ENCODE measurements at places on chromosomes 1 and 21.

- no peak for DNase-seq
Measured at GRCh38 chr21:29654855-29655254, 284.9 kb downstream of the GRIK1 start.

DNA sequence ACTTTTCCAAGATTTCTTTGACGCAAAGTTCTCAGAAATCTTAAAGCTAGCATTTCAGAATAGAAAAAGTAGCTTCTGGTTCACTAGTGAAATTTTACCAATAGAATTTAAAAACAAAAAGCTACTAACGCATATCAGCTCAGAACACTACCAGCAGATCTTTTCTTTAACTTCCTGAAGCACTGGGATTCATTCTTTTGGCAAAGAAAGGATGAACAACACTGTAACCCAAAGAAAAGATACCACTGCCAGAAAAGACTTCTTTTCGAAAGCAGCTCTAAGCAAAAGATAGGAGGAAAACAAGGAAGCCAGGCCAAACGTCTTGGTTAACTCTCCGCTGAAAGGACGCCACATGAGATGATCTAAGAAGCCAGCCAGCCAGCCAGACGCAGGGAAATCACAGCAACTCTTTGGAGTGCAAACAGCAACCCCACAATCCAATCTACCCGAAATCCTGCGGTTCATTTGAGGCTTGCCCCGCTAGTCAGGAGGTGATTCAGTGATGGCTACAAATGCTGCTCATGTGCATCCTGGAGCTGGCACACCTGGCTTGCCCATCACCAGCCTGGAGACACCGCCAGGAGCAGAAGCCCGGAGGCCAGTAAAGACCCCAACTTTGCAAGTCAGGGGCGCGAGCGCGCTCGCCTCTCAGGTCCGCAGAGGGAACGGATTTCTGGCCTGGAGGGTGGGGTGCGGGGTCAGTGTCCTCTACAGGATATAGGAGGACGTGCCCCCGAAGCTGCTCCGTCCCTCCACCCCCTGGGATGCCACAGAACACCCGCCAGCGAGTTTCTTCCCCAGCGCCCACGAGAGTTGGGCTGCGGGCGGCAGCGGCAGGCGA lies 812 bp downstream of the NBPF1 start:
- peak; percentile 64 for DNase-seq

GRCh38 chr1:15123270-15123669 lies 30.3 kb upstream of the TMEM51 start:
- DNase-seq, result no peak

- no peak for DNase-seq
Measured at GRCh38 chr1:68328490-68328889, 96.2 kb upstream of the WLS start.

DNA sequence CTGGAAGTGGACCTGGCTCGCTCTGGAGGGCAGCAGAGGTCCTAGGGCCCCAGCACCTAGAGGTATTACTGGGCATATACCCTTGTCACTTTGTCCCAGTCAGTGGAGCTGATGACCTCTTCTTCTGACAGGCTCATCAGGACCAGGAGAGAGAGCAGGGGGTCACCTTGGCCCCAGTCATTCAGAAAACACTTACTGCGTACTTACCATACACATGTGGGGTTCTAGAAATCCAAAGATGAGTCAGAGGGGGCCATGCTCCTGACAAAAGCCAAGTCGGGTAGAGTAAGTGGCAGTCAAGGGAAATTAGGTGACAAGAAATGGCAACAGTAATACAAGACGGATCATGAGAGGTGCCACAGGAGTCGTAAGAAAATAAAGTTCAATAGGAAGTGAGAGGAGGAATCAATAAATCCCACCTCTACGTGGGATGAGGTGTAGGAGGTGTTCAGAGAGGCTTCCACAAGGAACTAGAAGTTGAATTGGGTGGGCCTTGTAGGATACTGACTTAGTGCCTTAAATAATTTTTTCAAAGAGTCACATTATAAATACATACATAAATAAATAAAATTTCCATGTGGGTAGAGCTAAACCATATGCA lies 6.8 kb downstream of the KCNC4 start:
- no peak for DNase-seq

DNA sequence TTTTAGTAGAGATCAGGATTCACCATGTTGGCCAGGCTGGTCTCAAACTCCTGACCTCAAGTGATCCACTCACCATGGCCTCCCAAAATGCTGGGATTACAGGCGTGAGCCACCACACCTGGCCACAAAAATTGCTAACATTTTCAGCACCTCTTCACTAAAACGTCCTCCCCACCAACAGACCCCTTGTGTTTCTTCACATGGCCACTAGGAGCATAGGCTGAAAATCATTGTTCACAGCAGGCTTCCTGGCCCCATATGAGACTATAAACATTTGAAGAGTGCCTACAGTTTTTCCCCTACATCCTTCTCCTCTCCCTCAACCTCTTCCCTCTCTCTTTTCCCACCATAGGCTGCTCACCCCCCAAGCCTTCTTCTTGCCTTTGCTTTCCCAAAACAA lies 28.0 kb upstream of the SFPQ start:
- DNase-seq, result peak; percentile 72

GRCh38 chr21:16532840-16533239 lies 803.1 kb downstream of the USP25 start:
- no peak for DNase-seq

DNA sequence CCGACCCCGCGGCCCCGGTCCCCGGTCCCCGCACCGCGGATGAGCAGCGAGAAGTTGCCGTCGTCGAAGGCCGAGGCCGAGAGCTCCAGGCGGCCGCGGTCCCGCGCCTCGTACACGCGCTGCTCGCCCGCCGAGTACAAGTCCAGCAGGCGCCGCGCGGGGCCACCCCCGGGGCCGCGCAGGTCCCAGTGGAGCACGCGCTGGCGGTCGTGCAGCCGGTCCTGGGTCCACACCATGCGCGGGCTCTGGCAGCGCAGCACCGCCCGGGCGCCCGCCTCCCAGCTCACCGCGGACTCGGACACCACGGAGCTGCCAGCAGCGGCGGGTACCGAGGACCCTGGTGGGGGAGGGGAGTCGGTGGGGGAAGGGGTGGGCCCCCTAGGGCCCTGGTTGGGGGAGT lies 2.9 kb downstream of the MXRA8 start:
- DNase-seq, result no peak

GRCh38 chr1:65247419-65248359 lies 61.7 kb upstream of the DNAJC6 start:
- DNase-seq, result no peak

DNA sequence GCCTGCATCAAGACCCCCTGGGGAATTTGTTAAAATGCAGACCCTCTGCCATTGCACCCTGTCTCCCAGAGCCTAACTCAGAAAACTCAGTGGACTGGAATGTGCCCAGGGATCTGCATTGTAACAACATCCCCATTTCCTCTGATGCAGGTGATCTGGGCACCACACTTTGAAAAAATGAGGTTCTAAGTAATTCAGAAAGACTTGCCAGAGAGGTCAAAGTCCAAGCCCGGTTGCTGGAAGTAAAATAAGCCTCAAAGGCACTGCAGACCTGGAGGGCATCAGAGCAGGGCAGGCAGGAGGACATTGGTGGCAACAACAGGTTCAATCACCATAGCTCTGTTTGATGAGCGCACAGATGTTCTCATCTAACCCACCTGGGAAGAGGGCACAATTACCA lies 90.7 kb downstream of the SYT2 start:
- DNase-seq, result no peak

GRCh38 chr1:22562584-22563583 lies at the start of gene EPHA8:
EPHA8 (plus strand) TSS chr1:22563489; CDS start chr1:22563636, 147 bp downstream.
- DNase-seq, result no peak

DNA sequence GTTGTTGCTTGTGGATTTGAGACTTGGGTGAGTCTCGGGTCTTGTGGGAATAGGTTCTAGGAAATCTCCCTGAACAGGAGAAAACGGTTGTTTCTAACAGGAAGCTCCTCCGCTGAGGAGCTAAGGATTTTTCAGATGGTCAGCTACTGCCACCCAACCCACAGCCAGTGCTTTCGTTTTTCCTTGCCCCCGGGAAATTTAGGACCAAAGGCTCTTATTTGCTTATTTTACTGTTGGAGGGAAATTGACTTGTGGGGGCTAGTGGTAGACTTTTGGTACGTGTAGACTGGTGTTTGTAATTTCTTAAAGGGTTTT lies 792 bp downstream of the SNX7 start:
- no peak for DNase-seq

DNA sequence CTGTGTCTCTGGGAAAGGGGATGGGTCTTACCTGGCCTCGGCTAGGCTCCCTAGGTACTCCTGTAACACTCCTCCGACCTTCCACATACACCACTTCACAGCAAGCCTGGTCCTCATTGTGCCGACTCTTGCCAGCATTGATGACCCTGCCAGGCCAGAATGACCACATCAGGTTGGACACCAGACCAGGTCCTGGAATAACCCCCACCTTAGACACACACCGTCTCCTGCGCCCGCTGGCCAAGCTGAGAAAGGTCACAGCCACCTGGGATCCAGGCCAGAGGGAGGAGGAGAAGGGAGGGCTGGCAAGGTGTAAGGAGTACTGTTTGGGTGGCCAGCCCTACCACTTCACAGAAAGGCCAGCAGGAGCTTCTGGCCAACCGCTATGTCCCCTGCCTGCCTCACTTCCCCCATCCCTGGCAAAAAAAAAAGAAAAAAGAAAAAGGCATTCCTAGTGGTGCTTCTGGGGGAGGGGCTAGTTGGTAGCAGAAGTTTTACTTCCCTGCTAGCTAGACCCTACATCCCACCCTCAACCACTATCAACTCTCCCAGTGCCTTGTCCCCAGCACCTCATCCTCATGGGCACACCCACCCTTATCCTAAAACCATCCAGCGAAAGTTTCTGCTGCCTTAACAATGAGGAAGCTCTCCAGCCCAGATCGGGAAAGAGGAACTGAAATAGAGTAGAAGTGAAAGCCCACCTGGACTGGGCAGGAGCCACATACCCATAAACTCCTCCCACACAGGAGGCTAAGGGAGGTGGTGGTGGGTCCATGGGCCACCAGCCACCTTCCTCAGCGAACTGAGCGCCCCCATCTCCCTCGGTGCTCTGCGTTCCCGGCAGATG lies 1.4 kb downstream of the PPM1J start:
- peak; percentile 66 for DNase-seq

DNA sequence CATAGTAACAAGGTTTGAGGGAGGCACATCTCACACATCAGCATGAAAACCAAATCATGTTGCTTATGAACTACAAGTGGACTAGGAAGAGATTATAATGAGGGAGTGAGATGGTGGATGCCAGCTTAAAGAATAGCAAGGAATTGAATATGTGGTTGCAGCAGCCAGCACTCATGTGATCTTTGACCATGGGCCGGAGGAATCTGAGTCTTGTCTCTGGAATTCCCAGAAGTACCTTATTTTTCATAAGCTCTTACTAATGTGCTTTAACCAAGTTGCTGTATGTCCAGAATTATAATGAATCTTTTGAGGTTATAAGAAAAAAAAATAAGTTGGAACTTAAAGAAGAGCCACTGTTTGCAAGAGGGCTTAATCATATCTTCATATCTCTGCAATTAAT lies 97.0 kb downstream of the DISP1 start:
- DNase-seq, result no peak

DNA sequence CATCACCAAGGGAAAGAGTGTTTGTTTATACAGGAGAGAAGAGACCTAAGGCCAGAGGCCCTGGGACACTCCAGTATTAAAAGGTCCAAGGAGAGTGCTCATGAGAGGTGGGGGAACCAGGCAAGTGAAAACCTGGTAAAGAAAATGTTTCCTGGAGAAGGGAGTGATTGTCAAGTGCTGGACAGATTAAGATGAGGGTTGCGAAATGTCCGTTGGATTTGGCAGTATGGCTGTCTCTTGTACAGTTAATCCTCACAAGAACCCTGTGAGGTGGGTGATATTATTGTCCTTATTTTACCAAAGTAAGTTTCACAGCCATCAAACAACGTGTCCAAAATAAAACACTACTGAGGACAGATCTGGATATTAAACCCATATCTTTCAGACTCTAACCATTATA lies 44.2 kb downstream of the RPAP2 start:
- DNase-seq, result no peak

DNA sequence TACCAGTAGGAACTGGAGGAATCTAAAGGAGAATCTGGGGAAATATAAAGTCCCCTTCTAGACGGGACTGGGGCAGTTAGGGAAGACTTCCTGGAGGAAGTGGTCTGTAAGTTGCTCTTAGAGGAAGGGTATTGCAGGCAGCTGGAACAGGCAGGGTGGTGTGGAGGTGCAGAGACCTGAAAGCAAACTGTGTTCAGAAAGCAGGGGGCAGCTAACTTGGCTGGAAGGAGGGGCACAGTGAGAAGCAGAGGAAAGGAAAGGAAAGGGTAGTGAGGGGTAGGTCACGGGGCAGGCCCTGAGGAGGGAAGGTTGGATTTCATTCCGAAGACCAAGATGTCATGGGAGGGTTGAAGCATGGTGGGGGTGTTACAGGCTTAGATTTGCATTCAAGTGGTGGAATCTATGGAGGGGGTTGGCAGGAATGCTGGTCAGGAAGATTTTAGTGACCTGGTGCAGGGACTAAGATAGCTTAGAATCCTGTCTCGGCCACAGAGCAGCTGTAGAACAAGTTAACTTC lies 240.7 kb downstream of the FOXD2 start:
- peak; percentile 42 for DNase-seq

- no peak for DNase-seq
Measured at GRCh38 chr1:219837994-219838294, 90.4 kb downstream of the SLC30A10 start.

GRCh38 chr1:32182060-32182459 lies 2.6 kb downstream of the TXLNA start:
- no peak for DNase-seq

DNA sequence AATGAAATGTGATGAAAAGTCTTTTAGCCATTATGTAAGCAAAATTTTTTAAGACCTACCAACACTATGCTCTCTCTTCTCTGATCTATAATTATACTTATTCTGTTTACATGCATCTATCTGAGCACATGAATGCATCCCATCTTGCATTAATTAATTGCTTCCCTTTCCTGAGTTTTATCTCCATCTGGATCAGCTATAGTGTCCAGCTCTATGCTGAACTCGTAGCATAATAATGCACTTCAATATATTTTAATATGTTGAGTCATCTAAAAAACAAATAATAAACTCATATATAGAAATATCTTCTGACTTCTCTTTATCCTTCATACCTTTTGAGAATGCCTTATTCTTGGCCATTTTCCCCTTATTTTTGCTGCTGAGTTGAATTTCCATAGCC lies 1097.8 kb downstream of the TTLL7 start:
- no peak for DNase-seq

- DNase-seq, result peak; percentile 72
Measured at GRCh38 chr1:35931446-35932157, 697 bp downstream of the AGO3 start.

DNA sequence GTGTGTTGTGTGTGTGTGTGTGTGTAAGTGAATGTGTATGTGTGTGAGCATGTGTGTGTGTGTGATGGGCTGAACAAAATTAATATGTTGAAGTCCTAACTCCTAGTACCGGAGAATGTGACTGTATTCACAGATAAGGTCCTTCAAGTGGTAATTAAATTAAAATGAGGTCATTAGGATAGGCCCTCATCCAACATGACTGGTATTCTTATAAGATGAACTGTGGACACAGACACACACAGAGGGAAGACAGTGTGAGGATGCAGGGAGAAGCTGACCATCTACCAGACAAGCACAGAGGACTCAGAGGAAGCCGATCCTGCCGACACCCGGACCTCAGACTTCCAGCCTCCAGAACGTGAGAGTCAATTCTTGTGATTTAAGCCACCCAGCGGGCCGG lies 91.2 kb upstream of the PGBD5 start:
- DNase-seq, result no peak
